ENCODE measurements at places on chromosomes 6 and 20. TPM values are rescaled to one million over a fixed set of nuclear protein-coding genes. Genes with fewer than 3 reads are reported as not detected.

GRCh38 chr6:89941031-89941762 lies 46.9 kb downstream of the GJA10 start:
- no peak overlapping the region for H3K4me3 ChIP-seq
- no peaks in the 10 kb centered on the region for H3K27me3 ChIP-seq
- DNase-seq = no peak

The TTK gene
- total RNA-seq = 0.46 TPM

- no peak overlapping the region for H3K4me3 ChIP-seq
- DNase-seq = no peak
- H3K36me3 ChIP-seq = no peaks in the 10 kb centered on the region
- no peak overlapping the region for H3K27ac ChIP-seq
- no peaks in the 10 kb centered on the region for H3K4me1 ChIP-seq
Measured at GRCh38 chr6:14506656-14507246, 389.2 kb downstream of the CD83 start.

GRCh38 chr20:37543828-37544227 lies 16.2 kb upstream of the BLCAP start:
- DNase-seq = no peak
- no peaks in the 10 kb centered on the region for H3K4me1 ChIP-seq
- H3K36me3 ChIP-seq = no peaks in the 10 kb centered on the region
- no peaks in the 10 kb centered on the region for H3K27me3 ChIP-seq
- no peak overlapping the region for H3K27ac ChIP-seq

GRCh38 chr6:82740072-82740471 lies 325.6 kb downstream of the UBE3D start:
- H3K27ac ChIP-seq = no peak overlapping the region
- H3K36me3 ChIP-seq = no peaks in the 10 kb centered on the region
- H3K4me1 ChIP-seq = no peaks in the 10 kb centered on the region
- no peak for DNase-seq
